ENCODE measurements at places on chromosomes 3 and 15. TPM values are rescaled to one million over a fixed set of nuclear protein-coding genes. Genes with fewer than 3 reads are reported as not detected.

Gene NANOGP8
- total RNA-seq = not detected

Gene NEK11
- 8.4 TPM for total RNA-seq

Gene C2CD4A
- total RNA-seq = 0.06 TPM

Gene GABRR3
- total RNA-seq = not detected

Gene SCN5A
- 0.56 TPM for total RNA-seq

Gene PEX11A
- total RNA-seq = 5.9 TPM

Gene FBXO40
- not detected for total RNA-seq

Gene RTP2
- not detected for total RNA-seq

All from aortic smooth muscle cell (primary cell).